ENCODE measurements at places on chromosomes 6 and 20.

DNA sequence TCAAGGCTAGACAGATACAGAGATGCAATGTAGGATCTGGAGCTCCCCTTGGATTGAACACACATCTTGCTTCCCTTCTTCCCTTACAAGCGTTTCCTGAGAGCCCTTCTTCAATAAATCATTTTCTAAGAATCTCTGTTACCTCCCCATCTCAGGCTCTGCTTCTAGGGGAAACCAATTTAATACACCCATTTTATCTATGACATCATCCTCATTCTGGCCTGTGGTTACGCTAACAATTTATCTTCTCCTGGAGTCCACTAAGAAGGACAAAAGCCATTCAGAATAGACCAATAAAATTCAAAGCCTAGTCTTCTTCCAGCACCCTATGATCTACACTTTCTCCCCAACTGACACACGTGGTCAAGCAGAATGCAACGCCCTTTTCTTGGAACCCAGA lies 390.1 kb downstream of the PLCB1 start:
- no peak for DNase-seq

DNA sequence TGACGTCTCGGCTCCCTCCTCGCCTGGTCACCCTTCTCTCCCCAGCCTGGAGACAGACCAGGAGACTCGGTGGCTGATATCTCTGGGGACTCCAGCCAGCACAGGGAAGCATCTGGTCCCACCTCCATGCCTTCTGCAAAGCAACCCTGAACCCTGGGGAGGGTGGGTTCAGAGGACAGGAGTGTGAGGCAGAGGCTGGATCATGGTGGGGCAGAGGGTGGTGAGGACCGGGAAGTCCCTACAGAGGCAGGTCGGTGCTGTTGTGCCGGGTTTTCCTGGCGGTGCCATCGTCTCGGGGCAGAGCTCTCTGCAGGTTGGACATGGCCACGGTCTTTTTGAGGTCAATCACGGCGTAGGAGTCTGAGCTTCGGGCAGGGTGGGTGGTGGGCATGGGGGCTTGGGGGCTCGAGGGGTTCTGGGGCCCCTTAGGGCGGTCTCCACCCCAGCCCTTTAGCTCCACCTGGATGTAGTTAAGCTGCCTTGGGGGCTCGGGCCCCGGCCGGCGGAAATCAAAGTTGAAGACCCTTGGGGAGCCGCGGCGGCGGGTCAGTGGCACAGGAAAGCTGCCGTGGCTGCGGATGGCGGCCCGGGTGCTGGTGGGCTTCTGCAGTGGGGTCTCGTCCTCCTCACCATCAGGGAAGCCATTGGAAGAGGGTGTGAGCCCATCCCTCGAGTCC lies 9.2 kb downstream of the FRS3 start:
- DNase-seq, result no peak

- no peak for DNase-seq
Measured at GRCh38 chr6:168033791-168034190, 36.3 kb downstream of the KIF25 start.

- peak; percentile 59 for DNase-seq
Measured at GRCh38 chr20:53872561-53873229, 197.7 kb downstream of the BCAS1 start.

DNA sequence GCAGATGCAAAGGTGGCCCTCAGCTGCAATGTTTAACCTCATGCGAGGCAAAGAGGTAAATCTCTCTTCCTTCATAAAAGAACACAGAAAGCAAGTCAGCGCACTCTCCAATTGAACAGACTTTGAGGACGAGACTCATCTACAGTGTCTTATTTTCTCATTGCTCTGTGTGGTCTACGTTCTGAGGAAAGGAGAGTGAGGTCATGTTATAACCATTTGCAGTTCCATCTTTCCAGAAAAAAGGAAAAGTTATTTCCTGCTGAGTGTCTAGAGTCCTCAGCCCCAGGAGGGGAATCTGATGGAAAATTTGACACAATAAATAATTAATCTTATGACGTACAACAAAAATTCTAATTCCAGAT lies 35.6 kb upstream of the THBS2 start:
- DNase-seq, result no peak

GRCh38 chr20:9051508-9051907 lies 17.4 kb upstream of the PLCB4 start:
- DNase-seq, result no peak

DNA sequence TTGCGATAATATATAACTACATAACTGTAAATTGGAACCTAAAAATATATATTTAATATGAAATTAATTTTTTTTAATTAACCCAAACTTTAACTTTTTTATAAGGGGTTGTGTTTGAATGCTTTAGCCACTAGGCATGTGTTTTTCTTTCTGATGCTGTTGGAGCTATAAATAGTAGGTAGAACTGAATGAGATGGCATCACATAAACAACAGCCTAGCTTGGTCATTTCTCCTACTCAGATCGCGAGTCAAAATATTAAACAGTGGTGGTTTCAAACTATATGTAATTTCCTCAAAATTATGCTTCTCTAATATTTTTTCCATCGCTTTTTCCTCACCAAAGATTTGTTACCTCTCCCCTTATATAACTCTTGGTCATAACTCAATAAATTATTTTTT lies 243.2 kb downstream of the ARID1B start:
- DNase-seq, result peak; percentile 27

DNA sequence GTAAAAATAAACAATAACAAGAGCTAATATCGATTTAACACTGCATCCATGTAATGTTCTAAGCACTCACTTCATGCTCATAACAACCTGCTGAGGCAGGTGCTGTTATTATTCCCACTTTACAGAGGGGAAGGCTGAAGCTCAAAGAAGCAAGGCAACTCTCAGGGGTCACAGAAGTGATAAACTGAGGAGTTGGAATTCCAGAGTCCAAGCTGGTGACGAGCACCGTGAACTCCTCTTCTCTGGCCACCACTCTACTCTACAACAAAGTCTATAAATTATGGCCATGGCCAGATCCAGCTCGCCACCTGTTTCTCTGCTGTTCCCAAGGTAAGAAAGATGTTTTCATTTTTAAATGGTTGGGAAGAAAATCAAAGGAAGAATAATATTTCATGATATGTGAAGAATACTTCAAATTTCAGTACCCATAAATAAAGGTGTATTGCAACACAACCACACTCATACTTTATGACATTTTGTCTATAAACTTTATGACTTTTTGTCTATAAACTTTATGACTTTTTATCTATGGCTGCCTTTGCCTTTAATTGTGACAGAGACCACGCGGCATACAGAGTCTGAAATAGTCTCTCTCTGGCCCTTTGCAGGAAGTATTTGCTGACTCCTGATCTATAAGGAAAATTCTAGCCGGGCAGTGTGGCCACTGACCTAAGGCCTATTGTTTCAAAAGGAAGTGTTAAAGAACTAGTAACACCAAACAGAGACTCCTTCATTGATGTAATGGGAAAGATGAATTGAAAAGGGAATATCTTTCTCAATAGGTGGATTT lies 113.2 kb upstream of the KCNG1 start:
- no peak for DNase-seq

GRCh38 chr6:151647976-151648639 lies 154.3 kb downstream of the CCDC170 start:
- DNase-seq, result no peak

DNA sequence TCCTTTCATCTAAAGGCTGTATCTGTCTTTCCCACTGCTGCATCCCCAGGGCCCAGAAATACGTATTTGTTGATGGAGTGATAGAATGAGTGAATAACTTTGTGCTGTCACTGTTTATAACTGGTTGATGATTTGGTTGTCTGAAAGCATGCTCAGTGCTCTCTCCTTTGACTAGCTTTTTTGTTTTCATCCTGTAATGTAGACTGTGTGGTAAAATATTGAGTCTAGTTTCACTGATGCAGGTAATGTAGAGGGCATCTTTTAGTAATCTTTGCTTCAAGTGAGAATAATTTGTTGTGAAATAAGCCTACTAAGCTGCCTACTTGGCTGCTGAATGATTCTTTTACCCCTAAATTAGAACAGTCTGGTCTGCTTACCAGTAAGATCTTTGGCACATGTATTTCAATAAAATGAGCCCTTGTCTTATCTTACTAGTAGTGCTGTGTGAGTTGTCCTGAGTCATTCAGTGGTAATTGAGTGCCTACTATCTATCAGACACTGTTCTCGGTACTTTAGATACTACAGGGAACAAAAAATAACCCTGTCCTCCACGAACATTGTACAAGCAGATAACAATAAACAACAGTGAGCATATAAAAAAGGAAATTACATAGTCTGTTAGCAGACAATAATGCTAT lies 39.9 kb downstream of the MAPK14 start:
- DNase-seq, result no peak

DNA sequence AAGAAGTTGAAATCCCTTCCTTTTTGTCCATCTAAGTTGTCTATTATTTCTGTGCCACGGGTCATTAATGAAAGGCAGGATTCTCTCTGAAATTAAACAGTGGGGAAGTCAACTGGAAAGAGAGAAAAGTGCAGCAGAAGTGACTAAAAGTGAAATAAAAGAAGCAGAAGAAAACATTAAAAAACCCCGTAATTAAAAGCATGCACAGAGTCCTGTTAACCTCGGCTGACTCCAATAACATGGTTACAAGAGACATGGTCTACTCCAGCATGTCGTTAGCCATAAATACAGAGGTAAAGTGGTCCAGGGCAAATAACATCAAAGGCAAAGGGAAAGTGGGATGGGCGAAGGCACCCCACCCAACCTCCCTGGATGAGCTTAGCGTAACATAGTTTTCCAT lies 13.0 kb upstream of the MOXD1 start:
- no peak for DNase-seq

DNA sequence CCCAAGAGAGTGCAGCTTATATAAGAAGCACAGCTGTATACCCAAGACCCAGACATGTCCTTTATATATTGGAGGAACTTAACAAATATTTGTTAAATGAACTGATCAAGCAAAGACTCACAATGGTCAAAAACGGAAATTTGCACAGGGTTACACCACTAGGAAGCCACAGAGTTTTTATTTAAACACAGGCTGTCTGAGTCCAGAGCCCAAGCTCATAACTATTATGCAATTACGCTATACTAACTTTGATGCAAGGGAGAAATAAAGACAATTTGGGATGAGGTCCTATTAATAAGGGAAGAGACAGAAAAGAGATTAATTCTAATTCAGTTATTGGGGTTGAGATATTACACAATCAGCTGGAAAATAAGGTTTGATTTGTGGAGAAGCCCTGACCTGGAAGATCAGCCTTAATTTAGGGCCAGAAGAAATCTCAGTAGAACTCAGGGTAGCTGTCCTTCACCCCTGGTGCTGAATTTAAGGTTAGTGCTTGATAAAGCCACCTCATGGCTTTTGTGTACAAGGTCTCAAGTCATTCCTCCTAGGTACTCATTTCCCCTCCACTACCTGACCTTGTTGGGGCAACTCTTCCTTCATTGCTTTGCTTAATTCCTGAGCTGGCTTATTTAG lies 10.5 kb upstream of the ZNF334 start:
- DNase-seq, result no peak

- no peak for DNase-seq
Measured at GRCh38 chr6:16318538-16318937, 80.2 kb downstream of the GMPR start.

DNA sequence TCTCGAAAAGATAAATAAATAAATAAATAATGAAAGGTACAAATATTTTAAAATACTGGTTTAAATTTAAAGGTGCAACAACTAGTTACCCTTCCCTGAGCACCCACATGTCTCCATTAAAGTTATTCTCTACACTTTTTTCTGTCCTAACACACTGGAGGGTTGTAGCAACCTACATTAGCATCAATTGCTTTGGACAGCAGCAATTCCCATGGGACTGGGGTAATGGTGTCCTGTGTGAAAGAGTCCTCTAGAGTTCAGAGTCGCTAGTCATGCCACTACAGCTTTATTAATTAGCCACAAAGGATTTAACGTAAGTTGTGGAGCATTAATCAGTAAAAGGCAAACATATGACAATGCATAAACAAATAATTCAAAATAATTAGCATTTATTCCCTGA lies 14.1 kb upstream of the CD24 start:
- no peak for DNase-seq

GRCh38 chr20:58349570-58349969 lies 39.5 kb upstream of the VAPB start:
- no peak for DNase-seq

DNA sequence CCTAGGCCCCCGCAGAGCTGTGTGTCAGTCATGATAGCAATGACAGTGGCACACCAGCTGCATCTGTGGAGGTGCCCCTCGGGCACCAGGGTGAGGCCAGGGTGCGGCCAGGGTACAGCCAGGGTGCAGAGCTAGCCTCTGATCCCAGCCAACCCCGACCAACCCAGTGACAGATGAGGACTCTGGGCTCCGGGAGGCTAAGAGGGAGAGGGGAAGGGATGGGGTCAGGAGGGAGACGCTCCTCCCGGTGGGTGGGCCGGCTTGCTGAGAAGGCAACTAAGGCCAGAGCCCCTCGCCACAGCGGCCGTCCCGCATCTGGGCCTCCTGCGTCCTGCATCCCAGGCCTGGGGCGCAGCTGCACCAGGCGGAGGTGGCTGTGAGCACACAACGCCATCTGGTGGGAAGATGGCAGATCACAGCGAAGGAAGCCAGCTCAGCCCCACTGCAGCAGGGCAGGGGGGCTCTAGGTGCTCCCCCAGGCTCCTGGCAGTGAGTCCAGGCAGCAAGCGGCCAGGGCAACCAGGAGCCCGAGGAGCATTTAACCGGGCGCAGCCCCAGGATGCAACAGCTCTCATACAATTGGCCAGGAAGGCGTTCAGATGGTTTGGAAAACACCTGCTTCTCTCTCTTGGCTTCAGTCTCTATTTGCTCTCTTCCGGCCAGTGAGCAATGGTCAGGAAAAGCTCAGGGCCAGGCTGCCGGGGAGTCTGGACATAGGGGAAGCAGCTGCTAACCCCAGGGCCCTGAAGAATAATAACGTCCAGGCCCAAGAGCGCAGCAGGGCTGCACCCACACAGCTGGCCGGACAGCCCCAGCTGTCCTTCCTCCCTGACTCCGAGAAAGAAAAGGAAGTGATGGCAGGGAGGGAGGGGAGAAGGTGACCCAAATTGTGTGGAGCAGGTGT lies 169.4 kb downstream of the TAF4 start:
- DNase-seq, result no peak

GRCh38 chr6:45881705-45882467 lies 133.8 kb downstream of the CLIC5 start:
- DNase-seq, result no peak

GRCh38 chr6:86128130-86128814 lies 485.6 kb upstream of the SYNCRIP start:
- DNase-seq, result no peak

- no peak for DNase-seq
Measured at GRCh38 chr20:23257106-23257761, 93.4 kb upstream of the NXT1 start.

GRCh38 chr20:53736757-53737395 lies 143.2 kb upstream of the ZNF217 start:
- peak; percentile 26 for DNase-seq

GRCh38 chr6:33172688-33173534 lies 19.4 kb downstream of the COL11A2 start:
- no peak for DNase-seq

DNA sequence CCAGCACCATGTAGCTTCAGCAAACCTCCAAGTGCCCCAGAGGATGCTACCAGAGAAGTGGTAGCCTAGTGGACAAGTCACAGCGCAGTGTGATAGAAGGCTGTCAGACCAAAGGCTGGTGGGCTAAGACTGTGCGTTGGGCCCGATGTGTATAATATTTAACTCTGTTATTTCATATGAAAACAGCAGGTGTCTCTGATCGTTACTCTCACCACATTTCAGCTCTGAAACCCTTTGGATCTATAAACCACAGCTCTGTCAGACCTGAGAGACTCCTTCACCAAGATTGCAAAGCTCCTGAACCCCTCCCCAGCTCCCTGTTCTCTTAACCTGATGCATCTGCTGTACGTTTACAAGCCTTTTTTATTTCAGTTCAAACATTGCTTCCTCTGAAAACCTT lies 43.8 kb downstream of the ISM1 start:
- no peak for DNase-seq

Measured in CD4-positive, alpha-beta T cell treated with Interleukin-1 beta for 1 hour (primary cell).